ENCODE measurements at places on chromosomes 11 and 22. TPM values are rescaled to one million over a fixed set of nuclear protein-coding genes. Genes with fewer than 3 reads are reported as not detected.

The NNMT gene
- 809 TPM for total RNA-seq

GRCh38 chr11:45022294-45023064 is 71.8 kb upstream of the TP53I11 start:
- DNase-seq = peak; percentile 87
- peak overlapping the region; percentile 83 for H3K27ac ChIP-seq
- no peaks in the 10 kb centered on the region for H3K27me3 ChIP-seq
- H3K4me3 ChIP-seq = no peak overlapping the region
- no peaks in the 10 kb centered on the region for H3K36me3 ChIP-seq
- peaks cover 34% of the 10 kb centered on the region for H3K4me1 ChIP-seq

- H3K27ac ChIP-seq = peak overlapping the region; percentile 97
- H3K4me3 ChIP-seq = peak overlapping the region; percentile 86
- H3K27me3 ChIP-seq = no peaks in the 10 kb centered on the region
- peak; percentile 84 for DNase-seq
- H3K4me1 ChIP-seq = peaks cover 37% of the 10 kb centered on the region
- H3K36me3 ChIP-seq = peaks cover 3% of the 10 kb centered on the region
Observed at GRCh38 chr11:68028802-68029545, 1.5 kb upstream of the NDUFS8 start.

The SEPTIN5 gene
- 31.5 TPM for total RNA-seq

GRCh38 chr11:32313477-32313876 is 121.9 kb downstream of the WT1 start:
- DNase-seq = no peak
- no peak overlapping the region for H3K27ac ChIP-seq
- H3K27me3 ChIP-seq = peaks cover 5% of the 10 kb centered on the region
- no peaks in the 10 kb centered on the region for H3K36me3 ChIP-seq
- H3K4me1 ChIP-seq = peaks cover 10% of the 10 kb centered on the region
- H3K4me3 ChIP-seq = no peak overlapping the region

- no peak for DNase-seq
- no peaks in the 10 kb centered on the region for H3K4me1 ChIP-seq
- no peak overlapping the region for H3K27ac ChIP-seq
- no peak overlapping the region for H3K4me3 ChIP-seq
Observed at GRCh38 chr22:48585916-48586798, 1241.5 kb downstream of the BRD1 start.
